ENCODE measurements at places on chromosomes 4 and X.

- DNase-seq: no peak
Measured at GRCh38 chrX:37047776-37048175, 39.6 kb downstream of the FAM47C start.

GRCh38 chr4:88659890-88660208 is 37.8 kb downstream of the NAP1L5 start:
- no peak for DNase-seq

GRCh38 chr4:26362745-26363439 is 42.1 kb downstream of the RBPJ start:
- no peak for DNase-seq

DNA sequence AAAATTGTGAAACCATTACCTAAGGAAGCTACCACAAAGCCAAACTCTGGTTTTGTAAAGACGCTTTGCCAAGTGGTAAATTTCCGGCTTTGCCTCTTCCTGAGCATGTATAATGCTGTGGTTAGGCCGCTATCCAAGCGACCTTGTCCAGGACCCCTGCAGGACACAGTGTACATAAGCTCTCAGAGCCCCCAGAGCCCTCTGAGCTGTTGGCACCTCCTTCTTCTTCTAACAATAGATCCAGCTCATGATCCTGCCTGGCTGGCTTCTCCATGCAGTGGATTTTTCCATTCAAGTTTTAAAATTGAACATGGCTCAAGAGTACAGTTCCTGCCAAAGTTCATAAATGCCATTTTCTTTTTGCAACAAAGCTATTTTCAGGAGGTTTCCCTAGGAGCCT is 326.7 kb downstream of the MAPK10 start:
- DNase-seq: no peak

DNA sequence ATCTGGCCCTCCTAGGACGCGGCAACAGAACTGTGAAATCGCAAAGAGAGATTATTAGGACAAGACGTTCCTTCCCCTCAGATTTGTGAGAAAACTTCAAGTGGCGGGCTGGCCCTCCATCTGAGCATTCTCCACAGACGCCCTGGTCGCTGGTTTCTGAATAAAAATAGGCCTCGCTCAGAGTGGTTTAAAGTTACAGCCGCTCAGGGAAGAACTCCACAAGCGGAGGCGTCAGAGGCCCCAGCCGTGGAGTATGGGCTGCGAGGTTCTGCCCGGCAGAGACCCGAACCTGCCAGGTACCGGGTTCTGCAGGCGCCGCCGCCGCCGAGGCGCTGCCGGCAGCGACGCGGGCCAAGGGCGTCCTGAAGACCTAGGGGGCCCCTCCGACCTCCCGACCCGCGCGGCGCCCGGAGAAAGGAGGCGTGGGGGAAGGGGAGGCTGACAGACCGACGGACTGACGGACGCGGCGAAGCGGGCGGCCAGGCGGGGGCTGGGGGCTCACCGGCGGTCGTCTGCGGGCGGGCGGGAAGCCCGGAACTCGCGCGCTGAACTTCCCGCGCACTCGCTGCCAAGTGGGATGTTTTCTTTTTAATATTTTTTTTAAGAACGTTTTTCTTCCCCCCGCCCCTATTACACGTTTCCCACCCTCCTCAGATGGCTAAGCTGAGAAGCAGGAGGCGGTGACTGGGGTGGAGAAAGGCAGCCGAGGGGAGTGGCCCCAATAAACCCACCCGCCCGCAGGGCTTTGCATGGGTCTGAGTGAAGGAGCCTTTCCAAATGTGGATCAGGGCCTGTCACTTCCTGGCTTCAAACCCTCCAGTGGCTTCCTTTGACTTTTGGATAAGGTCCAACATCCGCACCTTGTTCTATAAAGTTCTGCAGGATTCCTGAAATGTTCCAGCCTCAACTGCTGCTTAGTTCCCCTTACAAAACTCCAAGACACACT is at the start of gene PABPC4L:
Gene PABPC4L, minus strand, starts transcription at position 574 of the 946 bp plus-strand sequence. CDS start 770 bp downstream, outside the sequence.
- DNase-seq: peak; percentile 65

- DNase-seq: peak; percentile 16
Measured at GRCh38 chr4:87559090-87559837, 30.1 kb upstream of the SPARCL1 start.

DNA sequence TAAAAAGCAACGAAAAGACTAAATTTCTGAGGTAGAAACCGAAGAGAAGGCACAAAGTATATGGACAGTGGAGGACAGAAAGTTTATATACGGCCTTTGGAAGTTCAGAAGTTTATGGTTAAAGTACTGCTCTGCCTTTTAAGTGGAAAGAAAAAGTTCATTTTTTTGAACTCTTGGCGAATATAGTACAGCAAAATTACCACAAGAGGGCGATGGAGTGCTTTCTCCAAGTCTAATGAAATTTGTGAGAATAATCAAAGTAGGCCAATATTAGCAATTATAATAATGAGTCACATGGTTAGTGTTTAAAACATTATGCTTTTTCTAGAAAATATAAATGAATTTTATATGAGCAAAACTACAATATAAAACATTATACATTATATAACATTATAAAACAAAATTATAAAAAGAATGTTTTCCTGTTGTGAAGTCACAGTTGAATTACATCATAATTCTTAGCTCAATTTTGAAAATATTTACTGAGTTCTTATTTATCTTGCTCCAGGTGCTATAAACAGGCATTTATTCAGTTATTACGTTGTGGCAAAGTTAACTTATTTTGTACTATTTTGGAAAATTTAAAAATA is 136.2 kb upstream of the BMPR1B start:
- peak; percentile 54 for DNase-seq

DNA sequence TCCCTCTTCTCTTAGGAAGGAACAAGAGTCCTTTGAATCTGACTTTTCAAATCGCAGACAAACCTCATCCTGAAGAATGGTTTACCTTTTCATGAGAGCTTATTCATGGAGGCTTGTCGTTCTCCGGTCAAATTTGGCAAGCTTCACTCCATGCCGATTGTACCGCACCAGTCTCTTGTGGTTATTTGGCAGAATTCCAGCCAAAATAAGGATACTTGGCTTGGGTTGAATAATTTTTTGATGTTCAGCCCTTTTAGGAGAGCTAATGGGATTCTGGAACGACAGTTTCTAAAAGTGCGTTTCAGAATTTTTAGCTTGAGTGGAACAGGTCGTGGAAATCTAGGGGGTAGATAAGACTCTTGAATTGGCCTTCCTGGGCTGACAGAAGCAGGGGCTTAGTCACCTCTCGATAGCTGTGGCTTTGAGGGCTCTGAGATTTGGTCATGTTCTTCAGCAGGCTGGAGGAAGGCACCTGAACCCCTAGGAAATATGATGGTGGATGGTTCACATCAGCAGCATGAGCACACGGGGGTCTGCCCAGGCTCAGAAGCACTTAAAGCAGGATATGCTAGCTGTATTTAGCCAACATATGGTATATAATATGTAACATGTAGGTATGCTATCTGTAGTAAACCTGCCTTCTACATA is 1.5 kb downstream of the KLHL2 start:
- DNase-seq: peak; percentile 12

DNA sequence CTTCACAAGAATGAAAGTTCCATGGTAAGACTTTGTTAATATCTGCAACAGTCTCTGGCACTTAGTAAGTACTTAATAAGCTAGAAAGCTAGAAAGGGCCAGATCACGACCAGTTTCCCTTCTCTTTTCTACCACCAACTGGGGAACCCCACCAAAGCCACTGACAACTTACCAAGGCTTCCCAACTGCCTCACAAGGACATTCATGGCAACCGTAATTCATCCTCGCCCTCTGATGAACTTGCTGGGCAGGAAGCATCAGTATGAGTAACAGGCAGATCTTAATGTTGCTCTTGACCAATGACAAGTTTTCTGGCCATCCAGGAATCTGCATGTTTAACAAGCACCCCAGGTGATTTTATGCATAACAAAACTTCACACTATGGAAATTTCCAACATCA is 23.2 kb upstream of the ZCCHC13 start:
- no peak for DNase-seq

GRCh38 chr4:73691759-73692158 is 48.6 kb upstream of the CXCL8 start:
- no peak for DNase-seq

DNA sequence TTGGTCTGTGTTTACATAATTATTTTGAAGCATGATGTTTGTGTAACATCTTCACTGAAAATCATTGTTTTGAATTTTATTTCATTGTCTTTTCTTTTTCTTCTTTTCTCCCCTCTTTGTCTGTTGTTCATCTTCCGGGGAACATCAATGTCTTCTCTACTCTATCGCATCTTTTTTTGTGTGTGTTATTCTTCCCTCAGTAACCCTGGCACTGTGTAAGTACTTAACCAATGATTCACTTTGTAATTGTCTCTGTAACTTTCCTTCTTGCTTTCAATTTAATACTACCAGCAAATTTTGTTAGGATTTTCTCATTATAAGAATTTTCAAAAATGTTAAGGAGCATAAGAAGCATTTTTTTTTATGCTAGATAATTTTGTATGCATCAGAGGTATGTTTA is 130.8 kb downstream of the PDLIM5 start:
- no peak for DNase-seq

DNA sequence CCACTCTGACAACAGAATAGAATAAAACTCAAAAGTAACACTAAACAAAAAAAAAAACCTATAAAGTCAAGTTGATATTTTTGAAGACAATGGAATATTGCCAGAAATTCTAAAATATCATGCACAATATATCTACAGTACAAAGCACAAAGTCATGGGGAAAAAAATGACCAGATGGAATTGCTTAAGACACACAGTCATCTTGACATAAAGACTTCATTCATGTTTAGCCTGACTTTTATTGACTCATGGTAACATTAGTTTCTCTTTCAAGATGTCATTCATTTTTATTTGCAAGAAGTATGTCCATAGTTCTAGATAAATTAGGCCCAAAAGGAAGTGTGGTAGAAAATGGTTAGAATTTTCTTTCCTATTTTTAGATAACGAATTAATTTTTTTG is 259.1 kb downstream of the CAMK2D start:
- no peak for DNase-seq

GRCh38 chr4:101367201-101367600 is 19.9 kb upstream of the PPP3CA start:
- DNase-seq: no peak

- DNase-seq: no peak
Measured at GRCh38 chr4:4599481-4600275, 57.8 kb upstream of the STX18 start.

- no peak for DNase-seq
Measured at GRCh38 chrX:150975655-150976390, 7.3 kb upstream of the HMGB3 start.

DNA sequence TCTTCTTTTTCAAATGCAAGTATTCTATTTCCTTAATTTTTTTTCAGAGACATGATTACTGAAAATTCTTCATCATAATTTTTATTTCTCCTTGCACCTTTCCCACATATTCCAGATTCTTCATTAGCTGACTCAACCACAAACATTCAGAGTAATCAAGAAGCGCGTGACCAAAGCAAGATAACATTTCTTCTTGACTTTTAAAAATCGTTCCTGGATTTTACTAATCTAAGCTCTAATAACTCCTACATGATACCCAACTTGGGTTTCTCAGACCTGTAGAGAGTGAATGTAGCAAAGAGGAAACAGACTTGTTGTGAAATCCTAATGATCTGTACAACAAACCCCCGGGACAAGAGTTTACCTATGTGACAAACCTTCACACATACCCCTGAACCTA is 615.0 kb downstream of the TMA16 start:
- DNase-seq: no peak

DNA sequence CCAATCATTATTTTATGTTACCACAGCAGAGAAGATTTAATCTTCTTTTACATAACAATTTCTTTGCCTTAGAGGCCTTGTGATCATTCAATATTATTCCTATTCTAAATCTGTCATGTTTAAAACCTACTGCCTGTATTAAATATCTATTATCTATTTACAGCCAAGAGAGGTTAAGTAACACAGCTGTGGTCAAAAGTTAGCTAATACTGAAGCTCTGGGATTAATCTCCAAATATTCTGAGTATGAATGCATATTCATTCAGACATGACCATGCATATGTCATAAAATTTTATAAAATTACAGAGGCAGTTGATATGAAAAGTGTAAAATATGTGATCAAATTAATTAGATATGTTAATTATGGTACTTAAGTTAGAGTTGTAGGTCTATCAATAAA is 187.9 kb upstream of the MAB21L2 start:
- DNase-seq: no peak
